ENCODE measurements at places on chromosomes 1 and 21.
A peak's percentile ranks its signal among the peaks of the same experiment; 100 is the strongest.

GRCh38 chr1:198837278-198838021, 198.6 kb downstream of the PTPRC start:
- no peak for DNase-seq

DNA sequence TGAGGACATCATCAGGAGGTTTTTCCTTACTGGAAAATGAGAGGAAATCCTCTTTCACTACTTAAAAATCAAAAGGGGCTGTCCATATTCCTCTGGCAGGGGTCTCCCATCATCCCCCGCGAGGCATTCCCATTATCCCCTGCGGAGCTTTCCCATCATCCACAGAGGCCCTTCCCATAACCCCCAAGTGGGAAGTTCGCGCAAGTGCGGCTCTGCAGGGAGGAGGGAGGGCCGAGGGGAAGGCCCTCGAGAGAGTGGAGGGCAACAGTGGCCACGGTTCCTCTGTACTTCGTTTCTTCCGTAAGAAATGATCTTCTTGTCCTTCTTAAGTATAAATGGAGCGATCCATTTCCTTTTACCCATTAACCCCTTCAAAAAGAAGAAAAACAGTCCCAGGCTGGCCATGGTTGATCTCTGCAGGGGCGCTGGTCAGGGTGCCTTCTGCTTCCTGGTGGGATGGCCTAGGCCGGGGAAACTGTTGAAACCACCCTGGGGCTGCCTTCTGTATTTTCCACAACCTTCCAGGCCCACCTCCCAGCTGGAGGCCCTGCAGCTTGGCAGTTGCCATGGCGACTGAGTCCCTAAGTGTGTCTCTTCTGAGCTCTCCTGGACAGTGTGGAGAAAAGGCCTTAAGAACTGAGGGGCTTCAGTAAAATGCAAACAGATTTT, 3.6 kb upstream of the RSPH1 start:
- DNase-seq: no peak

GRCh38 chr1:160232911-160233310, 27.7 kb downstream of the PEA15 start:
- DNase-seq: no peak

- DNase-seq: no peak
Measured at GRCh38 chr1:84267476-84267875, 34.0 kb upstream of the SAMD13 start.

- DNase-seq: no peak
Measured at GRCh38 chr1:154095456-154096060, 59.3 kb downstream of the NUP210L start.

GRCh38 chr1:92968138-92969032, 7.1 kb upstream of the DIPK1A start:
- no peak for DNase-seq

DNA sequence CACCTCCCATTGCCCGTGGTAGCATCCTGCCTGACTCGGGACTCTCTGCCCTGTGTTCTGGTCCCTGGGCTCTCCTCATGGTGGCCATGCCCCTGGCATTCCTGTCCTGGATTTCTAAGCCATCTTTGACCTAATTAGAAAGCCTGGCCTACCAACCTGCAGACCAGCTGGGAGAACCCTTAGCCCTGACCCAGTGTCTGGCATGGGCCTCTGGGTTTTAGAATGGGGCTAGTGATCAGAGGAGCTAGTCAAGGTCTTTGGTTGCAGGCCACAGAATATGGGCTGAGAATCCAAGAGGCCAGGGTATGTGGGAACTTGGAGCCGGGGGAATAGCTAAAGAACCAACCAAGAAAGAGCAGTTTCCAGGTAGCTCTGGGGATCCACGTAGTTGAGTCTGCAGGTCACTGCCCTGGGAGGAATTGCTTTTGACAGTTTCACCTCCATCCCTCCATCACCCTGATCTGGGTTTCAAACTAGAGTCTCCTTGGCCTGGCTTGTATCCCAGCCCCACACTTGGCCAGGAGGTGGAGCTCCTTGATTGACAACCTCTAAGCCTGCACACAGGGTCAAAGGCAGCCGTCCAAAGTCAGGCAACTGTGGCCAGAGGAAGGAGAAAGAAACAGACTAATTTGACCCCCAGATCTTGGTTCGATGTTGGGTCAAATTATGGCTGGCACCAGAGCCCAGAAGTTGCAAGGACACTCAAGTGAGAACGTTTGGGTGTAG, 54.7 kb upstream of the ABCG1 start:
- peak; percentile 32 for DNase-seq

DNA sequence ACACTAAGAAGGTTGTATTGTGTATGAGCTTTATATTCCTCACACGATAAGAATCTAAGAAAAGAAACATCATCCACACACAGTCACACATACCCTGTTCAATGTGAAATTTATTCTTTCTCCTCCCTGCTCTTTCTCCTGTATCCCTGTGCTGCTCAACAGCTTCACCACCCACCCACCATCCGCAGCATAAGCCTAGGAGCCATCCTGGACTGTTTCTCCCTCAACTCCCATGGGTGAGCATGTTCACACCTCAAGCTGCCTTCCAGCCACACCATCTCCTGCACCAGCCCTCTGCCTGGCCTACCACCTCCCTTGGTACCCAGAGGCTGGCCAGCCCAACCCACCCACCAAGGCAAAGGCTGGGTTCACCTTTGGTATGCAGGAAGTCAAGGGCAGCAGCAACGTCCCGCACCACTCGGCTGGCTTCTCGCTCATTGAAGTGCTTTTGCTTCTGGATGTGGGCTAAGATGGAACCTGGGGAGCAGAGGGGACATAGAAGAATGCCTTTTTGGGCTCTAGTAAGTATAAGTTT, 20.3 kb upstream of the KNCN start:
- no peak for DNase-seq

DNA sequence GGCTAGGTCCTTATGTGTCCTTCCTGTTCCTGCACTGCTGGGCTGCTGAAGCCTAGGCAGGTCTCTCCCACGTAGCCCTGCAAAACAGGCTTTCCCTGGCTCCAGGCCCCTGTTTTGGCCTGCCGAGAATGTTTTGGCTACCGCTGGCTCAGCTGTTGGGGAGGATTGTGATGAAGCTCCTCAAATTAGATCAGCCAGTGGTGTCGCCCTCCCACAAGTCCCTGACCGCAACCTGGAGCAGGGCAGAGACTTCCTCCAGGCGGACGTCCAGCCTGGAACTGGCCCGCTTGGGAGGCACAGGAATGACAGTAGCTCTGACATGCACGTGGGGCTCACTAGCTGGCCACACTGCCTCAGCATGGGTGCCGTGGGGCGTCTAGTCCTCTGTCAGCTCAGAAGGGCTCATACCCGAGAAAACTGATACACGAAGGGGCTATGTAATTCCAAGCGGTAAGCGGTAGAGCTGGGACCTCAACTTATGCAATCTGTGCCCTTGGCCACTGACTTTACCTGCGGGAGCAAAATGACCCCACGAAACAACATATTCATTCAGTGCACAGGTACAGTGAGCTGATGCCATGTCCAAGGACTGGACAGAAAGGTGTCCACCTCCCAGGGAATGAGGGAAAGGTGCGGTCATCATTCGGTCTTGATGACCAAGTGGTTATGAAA, 26.6 kb downstream of the DHRS3 start:
- DNase-seq: no peak

GRCh38 chr1:109983380-109984189, 980 bp upstream of the AHCYL1 start:
- no peak for DNase-seq

- DNase-seq: no peak
Measured at GRCh38 chr21:14120091-14120734, 90.5 kb downstream of the LIPI start.

DNA sequence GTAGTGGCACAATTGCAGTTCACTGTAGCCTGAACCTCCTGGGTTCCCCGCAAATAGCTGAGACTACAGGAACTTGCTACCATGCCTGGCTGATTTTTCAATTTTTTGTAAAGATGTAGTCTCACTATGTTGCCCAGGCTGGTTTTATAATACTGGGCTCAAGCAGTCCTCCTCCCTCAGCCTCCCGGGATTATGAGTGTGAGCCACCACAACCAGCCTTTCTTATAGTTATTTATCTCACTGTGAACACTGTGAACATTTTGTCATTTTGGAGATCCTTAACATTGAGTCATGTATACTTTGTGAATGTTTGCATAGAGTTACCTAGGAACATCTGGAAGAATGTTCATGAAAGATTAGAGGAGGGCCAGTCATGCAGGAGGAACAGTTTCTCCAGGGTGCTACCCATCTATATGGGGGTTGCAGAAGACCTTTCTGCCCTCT, 127.1 kb upstream of the CACYBP start:
- DNase-seq: no peak
